ENCODE measurements at places on chromosomes 16 and 17. TPM values are rescaled to one million over a fixed set of nuclear protein-coding genes. Genes with fewer than 3 reads are reported as not detected.

GRCh38 chr17:47324224-47325020, 667 bp downstream of the EFCAB13 start:
- peak overlapping the region; percentile 88 for H3K27ac ChIP-seq
- H3K36me3 ChIP-seq, result peaks cover 4% of the 10 kb centered on the region
- H3K4me3 ChIP-seq, result peak overlapping the region; percentile 98
- peaks cover 7% of the 10 kb centered on the region for H3K4me1 ChIP-seq
- peak; percentile 76 for DNase-seq

- no peaks in the 10 kb centered on the region for H3K36me3 ChIP-seq
- no peak for DNase-seq
- no peaks in the 10 kb centered on the region for H3K4me1 ChIP-seq
- no peak overlapping the region for H3K27ac ChIP-seq
- no peaks in the 10 kb centered on the region for H3K27me3 ChIP-seq
Observed at GRCh38 chr16:60367739-60368138, 1633.6 kb upstream of the GOT2 start.

DNA sequence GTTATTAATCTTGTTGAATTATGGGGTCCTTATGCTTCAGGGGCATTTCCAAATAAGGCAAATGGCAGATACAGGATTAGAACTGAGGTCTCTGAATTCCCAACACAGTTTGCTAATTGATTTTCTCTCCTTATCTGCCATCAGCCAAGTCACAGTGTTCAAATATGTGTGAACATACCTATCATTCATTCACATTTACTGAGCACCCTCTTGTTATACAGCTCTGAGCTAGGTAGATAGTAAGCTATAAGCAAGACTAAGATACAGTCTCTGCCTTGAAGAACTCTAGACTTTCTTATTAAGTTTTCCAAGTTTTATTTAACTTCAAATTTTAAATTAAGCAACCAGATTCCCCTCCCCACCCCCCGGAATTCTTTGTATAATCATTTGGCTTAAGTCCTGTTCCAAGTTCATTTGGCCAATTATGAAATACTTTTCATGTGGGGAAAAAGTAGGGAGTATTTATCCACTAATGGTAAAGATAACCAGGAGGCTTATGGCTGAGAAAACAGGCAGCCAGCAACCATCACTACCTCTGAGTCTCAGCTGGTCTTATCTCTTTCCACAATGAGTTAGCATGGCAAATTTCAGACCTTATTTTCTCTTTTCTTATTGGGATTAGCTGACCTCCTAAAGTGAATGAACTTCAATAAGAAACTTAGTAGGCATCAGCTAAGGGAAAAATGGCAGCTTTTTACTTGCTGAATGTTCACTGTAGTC, 31.4 kb upstream of the CORO6 start:
- DNase-seq, result no peak
- H3K4me3 ChIP-seq, result no peak overlapping the region
- no peaks in the 10 kb centered on the region for H3K27me3 ChIP-seq
- peaks cover 12% of the 10 kb centered on the region for H3K36me3 ChIP-seq

- H3K27ac ChIP-seq, result no peak overlapping the region
- H3K36me3 ChIP-seq, result no peaks in the 10 kb centered on the region
- no peaks in the 10 kb centered on the region for H3K27me3 ChIP-seq
- DNase-seq, result no peak
Observed at GRCh38 chr17:81115749-81116464, 49.4 kb upstream of the PVALEF start.

DNA sequence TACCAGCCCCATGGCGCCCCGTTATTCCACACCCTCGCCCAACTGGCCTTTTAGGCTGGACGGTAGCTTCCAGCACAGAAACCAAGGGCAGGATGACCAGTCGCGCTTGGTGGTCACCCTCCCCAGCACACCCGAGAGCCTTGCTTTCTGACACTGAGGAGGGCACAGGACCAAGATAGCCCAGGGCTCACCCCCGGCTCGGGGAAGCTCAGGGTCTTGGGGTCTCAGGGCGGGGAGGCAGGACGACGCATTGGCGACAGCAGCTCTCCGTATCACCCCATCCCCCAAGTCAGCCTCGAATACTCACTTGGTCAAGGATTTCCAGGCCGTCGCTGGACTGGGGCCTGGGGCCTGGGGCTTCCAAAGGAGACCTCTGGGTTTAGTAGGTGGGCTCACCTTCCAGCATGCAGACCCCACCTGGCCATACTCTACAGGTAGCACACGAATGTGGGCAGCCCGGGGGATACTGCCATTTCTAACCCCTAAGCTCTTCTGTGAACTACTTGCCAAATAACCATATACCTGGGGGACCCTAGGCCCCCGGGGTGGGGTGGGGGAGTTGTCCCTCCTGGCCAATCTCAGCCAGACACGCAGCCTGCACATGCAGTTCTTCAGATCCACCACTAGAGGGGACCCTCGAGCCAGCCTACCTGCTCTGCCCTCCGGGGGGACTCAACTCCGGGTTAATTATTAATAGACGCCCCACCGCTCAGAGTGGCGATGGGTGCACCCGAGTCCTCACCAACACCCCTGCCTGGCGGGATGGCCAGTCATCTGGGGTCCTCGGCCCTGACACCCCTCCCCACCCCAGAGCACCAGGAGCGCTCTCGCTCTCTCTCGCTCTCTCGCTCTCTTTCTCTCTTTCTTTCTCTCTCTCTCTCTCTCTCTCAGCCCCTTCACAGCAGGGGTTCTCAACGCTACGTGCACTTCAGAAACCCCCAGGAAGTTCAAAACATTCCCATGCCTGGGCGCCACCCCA, 30.0 kb downstream of the TBC1D16 start:
- peaks cover 6% of the 10 kb centered on the region for H3K4me1 ChIP-seq
- H3K27ac ChIP-seq, result no peak overlapping the region
- H3K4me3 ChIP-seq, result no peak overlapping the region
- H3K36me3 ChIP-seq, result no peaks in the 10 kb centered on the region
- DNase-seq, result peak; percentile 68

DNA sequence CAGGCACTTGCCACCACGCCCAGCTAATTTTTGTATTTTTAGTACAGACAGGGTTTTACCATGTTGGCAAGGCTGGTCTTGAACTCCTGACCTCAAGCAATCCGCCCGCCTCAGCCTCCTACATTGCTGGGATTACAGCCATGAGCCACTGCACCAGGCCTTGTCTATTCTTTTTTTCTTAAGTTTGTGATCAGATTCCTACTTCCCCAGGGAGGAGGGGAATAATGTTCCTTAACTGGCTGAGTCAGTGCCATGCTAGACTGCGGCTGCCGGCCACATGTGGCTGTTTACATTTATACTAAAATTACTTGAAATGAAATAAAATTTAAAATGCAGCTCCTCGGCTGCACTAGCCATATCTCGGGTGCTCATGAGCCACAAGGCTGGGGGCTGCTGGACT, 27.8 kb upstream of the USP36 start:
- peaks cover 3% of the 10 kb centered on the region for H3K4me1 ChIP-seq
- H3K27me3 ChIP-seq, result peaks cover 2% of the 10 kb centered on the region
- H3K4me3 ChIP-seq, result no peak overlapping the region
- DNase-seq, result no peak
- H3K36me3 ChIP-seq, result no peaks in the 10 kb centered on the region
- H3K27ac ChIP-seq, result no peak overlapping the region

- peaks cover 19% of the 10 kb centered on the region for H3K36me3 ChIP-seq
- H3K27ac ChIP-seq, result peak overlapping the region; percentile 0
- no peaks in the 10 kb centered on the region for H3K27me3 ChIP-seq
- no peak for DNase-seq
- H3K4me3 ChIP-seq, result no peak overlapping the region
- H3K4me1 ChIP-seq, result peaks cover 30% of the 10 kb centered on the region
Observed at GRCh38 chr17:29682054-29682453, 59.3 kb upstream of the CORO6 start.

- H3K27ac ChIP-seq, result peak overlapping the region; percentile 10
- peak overlapping the region; percentile 28 for H3K4me3 ChIP-seq
- peaks cover 24% of the 10 kb centered on the region for H3K4me1 ChIP-seq
- DNase-seq, result peak; percentile 94
- H3K36me3 ChIP-seq, result peaks cover 6% of the 10 kb centered on the region
Observed at GRCh38 chr17:67374329-67375053, 2.6 kb upstream of the PITPNC1 start.

GRCh38 chr16:50988441-50988840, 162.6 kb downstream of the SALL1 start:
- H3K4me3 ChIP-seq, result no peak overlapping the region
- H3K27me3 ChIP-seq, result no peaks in the 10 kb centered on the region
- no peaks in the 10 kb centered on the region for H3K4me1 ChIP-seq
- no peak overlapping the region for H3K27ac ChIP-seq
- DNase-seq, result no peak

GRCh38 chr17:66405836-66406677, 103.6 kb downstream of the PRKCA start:
- peak overlapping the region; percentile 39 for H3K27ac ChIP-seq
- peaks cover 82% of the 10 kb centered on the region for H3K4me1 ChIP-seq
- peaks cover 1% of the 10 kb centered on the region for H3K36me3 ChIP-seq
- DNase-seq, result no peak

DNA sequence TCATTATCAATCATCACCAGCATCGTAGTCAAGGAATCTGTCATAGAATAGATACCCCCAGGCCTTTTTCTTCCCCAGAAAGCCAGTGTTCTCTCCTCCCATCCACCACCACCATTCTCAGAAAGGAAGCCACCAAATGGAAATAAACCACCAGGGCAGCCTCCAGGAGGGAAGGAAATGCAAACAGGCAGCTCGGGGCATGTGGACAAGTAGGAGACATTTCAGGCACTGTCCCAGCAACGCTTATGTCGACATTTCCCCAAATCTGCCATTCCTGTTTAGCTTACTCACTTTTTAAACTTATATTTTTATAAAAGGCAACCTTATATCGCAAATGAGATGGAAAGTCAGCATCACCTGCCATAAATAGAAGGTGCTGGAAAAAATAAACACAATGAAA, 15.8 kb downstream of the EMP2 start:
- peaks cover 12% of the 10 kb centered on the region for H3K27me3 ChIP-seq
- H3K27ac ChIP-seq, result no peak overlapping the region
- DNase-seq, result no peak

The ZNF469 gene
- total RNA-seq, result 0.15 TPM
